ENCODE measurements at places on chromosomes 6 and 20. TPM values are rescaled to one million over a fixed set of nuclear protein-coding genes. Genes with fewer than 3 reads are reported as not detected.
A peak's percentile ranks its signal among the peaks of the same experiment; 100 is the strongest.

Gene TMEM170B
- total RNA-seq = 5.4 TPM

Gene PSORS1C2
- 0.78 TPM for total RNA-seq

Gene SOX12
- total RNA-seq = 59.1 TPM

Gene CST3
- total RNA-seq = 68.5 TPM

GRCh38 chr6:22221630-22222029, 75.2 kb downstream of the PRL start:
- no peak for DNase-seq

- no peak for DNase-seq
Observed at GRCh38 chr6:108690326-108691049, 129.8 kb downstream of the FOXO3 start.

GRCh38 chr6:90226257-90226656, 70.4 kb downstream of the BACH2 start:
- no peak for DNase-seq

DNA sequence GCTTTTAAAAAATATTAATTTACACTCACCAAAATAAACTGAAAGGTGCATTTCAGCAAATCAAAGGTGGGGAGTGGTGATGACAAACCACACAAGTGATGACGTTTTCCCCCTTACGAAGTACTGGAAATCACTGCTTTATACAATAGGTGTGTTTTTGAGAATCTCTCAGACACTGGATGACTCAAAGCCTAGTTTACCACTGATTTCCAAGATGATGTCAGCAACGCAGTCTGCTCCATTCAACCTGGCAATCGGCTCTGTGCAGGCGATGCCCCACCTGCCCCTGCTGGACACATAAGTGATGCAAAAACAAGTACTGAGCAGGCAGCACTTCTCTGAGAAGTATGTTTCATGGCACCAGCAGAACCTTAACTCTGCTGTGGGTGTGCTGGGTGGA, 114.4 kb downstream of the SOD2 start:
- no peak for DNase-seq

DNA sequence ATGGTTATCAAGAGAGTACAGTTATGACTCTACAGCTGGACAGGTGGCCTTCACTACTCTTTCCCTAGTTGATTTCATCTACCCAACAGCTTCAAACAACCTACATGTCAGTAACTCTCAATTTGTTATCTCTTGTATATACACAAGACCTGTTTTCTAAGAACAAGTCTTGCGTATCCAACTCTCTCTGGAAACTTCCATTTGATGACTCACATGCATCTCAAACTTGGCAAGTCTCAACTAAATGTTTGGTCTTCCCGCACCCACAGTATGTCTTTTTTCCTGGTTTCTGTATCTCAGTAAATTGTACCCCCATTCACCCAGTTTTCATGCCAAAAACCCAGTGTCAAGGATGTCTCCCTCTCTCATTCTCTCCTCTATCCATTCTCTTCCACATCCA, 97.7 kb downstream of the BTBD9 start:
- no peak for DNase-seq

DNA sequence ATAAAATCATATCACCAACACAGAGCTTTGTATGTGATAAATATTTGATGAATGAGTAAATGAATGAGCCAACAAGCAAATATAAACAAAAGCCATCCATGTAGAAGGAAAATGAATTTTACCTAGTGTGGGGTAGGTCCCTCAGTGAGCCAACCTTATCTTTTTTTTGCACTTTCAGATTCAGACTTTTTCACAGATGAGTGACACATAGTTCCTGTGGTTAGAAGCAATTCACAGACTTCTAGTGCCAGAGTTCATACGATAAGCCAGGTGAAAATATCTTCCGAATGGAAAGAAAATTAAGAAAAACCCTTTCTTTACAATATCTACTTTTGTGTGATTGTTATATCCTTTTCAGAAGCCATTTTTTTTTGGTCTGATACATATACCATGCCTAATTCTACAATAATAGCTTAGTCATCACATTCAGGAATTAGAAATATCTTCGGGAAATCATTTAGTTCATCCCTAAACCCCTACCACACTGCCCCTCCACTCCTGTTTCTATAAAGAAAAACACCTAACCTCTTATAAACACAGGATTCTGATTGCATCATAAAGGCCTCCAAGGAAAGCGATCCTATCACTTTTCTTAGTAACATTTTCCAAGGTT, 82.7 kb upstream of the CNR1 start:
- DNase-seq = no peak

DNA sequence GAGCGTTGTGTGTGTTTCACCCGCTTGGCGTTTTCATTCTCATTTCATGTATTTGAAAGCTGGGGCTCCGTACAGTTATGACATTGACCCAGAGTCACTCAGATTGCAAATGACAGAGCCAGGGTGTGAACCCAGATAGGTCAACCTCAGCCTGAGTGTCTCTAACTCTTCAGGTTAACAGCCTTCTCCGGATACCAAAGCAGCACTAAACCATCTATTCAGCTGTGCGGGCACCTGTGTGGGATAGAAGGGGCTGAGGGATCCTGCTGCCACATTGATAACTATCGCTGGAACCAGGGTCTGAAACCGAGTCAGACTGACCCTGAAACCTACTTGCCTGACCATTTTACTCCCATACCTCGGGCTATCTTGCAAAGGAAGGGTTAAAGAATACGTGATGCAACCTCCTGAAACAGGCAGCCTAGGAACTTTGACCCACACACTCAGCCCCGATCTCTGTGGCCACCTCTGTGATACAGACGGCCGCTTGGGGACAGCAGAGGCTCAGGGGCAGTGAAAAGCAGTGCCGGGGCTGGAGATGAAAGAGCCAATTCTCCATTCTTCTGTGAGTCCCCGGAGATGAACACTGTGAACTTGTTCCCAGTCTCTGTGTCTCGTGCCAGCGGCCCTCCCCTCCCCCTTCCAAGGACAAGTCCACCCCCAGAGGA, 233.5 kb upstream of the QKI start:
- DNase-seq = peak; percentile 77
